ENCODE measurements at places on chromosomes 12 and 14.

DNA sequence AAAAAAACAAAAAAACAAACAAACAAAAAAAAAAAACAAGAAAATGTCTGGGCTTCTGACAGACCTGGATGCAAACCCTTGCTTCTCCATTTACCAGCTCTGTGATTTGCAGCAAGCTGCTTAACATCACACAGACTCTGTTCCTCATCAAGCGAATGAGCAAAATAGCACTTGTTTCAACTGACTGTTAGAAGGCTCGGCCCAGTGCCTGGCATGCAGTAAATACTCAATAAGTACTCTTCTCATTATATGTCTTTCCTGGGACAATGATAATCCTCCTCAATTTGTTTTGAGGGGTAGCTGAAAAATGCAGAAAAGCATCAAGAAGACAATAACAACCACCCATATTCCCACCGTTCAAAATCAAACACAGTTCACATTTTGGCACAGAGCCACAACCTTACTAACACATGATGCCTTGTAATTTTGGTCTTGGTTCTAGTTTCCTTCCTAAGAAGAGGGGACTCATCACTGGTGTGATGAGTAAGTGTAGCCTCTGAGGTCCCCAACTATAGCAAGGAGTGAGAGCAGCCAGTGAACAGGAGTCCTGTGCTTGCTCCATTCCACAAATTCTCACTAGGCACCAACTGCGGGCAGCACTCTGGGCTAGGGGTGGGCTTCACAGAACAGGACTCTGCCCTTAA, 60.4 kb downstream of the TTC7B start:
- no peak for DNase-seq

DNA sequence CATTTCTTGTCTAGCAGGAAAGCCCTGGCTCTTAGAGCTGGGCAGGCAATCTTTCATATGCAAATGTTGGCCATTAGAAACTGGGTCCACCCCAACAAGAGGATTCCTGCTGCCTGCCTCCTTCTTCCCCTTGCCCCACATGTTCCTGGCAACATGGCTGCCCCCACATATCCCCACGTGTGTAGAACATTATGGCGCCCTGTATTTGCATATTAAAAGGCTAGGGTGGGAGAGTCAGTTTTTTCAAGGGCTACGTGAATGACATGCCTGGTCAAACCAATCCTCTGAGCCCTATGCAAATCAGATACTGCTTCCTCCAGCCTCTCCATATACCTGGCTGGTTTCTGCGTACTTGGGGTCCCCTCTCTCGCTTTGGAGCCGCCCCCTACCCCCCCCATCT, 514.0 kb downstream of the FUT8 start:
- DNase-seq: no peak

DNA sequence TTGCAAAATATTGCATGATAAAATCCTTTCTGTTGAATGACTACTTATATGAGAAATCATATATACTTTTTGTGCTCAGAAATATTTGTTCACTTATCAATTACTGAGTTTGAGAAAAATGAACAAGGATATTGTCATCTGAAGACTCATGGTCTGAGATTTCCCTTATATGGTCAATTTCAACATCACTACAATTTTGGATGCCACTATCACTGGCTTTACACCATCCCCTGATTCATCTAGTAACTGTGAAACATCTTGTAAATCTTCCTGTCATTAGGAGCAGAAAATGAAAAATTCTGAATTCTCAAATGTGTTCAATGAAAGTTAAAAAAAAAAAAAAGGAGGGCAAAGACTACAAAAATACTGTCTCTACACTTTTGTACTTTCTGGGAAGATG, 21.8 kb upstream of the GXYLT1 start:
- DNase-seq: no peak

DNA sequence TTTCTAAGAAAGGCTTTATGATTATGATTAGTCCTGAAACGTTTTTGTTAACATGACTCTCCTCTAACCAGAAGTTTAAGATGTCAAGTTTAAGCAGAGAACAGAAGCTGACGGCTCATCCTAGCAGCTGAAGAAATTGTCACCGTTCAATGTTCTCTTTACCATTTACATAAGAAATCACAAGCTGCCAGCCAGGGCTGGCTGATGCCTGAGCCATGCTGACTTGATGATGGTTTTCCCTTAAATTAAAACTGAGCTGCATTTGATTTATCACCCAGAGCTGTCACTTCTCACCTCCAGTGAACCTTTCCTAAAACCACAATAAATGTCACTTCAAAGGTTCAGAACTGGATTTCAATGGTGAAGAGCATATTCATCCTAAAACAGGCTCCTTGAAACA, 153.6 kb downstream of the KTN1 start:
- DNase-seq: no peak

- DNase-seq: no peak
Observed at GRCh38 chr12:124734224-124734788, 129.4 kb downstream of the SCARB1 start.

DNA sequence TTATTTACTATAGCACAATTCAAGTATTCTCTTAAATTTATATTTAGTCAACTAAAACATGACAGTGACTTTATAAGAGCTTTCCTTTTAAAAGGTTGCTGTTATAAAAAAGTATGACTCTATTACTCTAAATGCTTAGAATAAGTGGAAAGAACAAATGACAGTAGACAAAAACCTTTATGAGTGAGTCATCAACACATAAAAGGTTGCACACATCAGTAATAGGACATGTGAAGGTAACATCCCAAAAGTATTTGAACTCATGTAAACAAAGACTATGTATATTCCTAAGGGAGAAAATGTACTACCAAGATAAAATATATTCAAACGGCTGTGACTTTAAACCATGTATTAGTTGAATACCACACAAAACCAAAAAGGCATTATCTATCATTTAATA, 98.8 kb downstream of the PAWR start:
- no peak for DNase-seq

- no peak for DNase-seq
Observed at GRCh38 chr14:71638523-71639196, 293.6 kb upstream of the RGS6 start.

DNA sequence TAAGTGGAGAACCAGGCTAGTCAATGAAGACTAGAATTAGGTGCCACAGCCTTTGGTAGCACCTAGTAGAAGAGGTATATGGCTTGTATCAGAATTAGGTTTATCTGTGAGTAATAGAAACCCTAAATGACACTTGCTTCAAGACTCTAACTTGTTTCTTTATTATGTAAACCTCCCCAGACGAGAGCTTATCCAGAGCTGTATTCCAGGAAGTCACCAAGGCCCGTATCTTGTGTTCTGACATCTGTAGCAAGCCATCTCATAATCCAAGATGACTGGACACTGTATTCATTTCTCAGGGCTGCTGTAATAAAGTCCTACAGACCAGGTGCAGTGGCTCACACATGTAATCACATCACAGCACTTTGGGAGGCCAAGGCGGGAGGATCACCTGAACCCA, 56.7 kb upstream of the PPP1R12A start:
- no peak for DNase-seq

DNA sequence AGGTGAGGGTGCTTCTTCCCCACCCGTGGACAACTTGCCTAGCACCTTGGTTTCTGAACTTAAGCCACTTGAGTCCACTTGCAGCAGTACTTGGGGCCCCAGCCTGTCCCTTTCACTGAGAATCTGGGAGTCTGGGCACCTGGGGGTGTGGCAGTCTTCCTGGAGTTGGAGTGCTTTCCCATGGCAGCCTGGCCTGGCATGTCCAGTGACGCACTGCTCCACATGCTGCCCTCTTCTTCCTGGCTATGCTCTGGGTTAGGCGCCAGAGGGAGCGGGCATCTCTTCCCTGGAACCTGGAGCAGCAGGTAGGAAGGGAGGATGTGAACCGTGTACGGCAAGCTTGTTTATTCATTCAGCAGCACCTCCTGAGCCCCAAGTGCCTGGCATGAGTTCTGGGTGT, 76.4 kb downstream of the PAPOLA start:
- DNase-seq: no peak

DNA sequence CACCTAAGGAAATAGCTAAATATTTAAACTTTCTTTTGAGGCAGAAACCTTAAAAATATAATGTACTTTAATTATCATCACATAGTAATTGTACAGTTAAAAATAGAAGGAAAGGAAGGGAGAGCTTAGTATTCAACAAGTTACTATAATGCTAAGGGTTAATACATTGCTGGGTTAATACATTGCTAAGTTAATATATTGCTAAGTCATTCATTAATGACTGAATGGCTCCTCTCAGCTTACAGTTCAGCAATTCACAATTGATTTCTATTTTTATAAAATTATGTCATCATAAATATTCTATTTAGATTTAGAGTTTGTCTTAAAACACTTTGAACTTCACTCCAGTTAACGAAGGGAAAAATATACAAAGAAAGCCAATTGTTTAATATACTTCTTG, 207.9 kb downstream of the BMP4 start:
- no peak for DNase-seq

DNA sequence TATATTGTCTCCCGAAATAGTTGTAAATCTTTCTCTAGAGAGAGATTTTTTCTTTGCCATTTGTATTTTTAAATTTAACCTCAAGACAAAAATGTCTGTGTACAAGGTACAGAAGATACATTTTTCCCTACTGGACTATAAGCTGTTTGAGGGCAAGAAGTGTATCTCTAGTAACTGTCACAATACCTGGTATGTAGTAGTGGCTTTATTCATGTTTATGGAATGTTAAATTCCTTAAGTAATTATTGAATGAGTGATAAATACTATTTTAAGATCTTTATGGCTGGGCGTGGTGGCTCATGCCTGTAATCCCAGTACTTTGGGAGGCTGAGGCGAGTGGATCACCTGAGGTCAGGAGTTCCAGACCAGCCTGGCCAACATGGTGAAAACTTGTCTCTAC, 24.4 kb upstream of the CDK17 start:
- no peak for DNase-seq

DNA sequence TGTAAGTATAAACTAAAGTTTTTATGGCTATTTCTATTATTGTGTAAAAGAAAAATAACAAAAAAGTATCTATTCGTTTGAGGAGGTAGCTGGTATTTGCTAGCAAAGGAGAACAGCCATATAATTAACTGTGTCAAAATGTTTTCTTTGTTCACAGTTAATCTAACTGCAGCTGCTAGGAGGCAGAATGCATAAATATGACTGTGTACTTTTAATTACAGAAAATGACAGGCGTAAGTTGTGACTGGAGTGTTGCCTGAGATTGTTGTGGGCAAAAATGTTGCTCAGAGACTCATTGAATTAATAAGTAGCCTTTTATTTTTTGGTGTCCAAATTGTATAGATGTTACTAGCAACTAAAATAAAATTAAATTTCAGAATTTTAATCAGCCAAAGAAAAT, 33.5 kb downstream of the PTPRO start:
- DNase-seq: no peak
